SIG-M5 (cell line): ENCODE measurements at places on chromosomes 11 and 22.

- DNase-seq: no peak
Observed at GRCh38 chr22:47618180-47619010, 855.9 kb downstream of the TBC1D22A start.

DNA sequence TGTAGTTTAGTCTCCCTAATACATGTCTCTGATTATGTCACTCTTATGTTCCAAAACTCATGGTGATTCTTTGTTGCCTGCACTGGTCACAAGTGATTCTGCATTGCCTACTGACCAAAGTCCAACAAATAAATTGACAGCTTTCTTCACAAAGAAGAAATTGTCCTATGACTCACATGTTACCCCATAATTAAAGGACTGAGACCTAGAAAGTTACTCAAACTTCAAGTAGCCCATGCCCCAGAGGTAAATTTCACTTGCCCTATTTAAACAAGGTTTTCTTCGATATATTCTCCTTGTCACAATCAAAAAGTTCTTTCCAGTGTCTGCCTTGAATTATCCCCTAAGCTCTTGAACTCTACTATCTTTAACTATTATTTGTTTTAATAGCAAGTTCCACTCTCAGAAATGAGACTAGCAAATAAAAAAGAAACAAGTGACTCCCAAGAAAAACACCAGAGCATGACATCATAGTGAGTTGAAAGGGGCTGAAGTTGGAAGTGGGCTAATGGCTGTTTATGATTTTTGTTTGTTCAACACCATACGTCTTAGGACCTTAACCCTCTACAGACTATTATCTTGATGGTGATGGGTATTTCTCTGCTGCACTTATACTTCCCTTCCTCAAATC, 94.5 kb upstream of the BLID start:
- DNase-seq: no peak

GRCh38 chr11:119496469-119496868, 73.5 kb upstream of the THY1 start:
- no peak for DNase-seq

DNA sequence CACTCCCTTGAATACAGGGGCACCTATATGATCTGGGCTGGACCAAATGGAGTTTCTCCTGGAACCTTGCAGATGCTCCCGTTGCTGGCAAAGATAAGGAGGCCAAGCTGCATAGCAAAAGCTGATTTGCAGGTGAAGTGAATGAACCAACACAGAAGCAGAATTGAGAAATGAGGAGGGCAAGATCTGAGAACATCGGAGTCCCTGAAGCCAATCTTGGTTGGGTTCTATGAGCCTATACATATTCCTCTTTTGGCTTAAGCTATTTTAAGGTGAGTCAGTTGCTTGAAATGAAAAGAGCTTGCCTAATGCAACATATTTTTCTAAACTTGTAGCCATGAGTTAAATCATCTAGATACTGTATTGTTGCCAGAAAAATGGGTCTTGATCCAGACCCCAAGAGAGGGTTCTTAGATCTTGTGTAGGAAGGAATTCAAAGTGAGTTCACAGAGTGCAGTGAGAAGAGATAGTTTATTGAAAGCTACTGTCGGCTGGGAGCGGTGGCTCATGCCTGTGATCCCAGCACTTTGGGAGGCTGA, 23.5 kb downstream of the WEE1 start:
- DNase-seq: no peak

GRCh38 chr11:694563-695287, at the start of gene DEAF1:
Gene DEAF1, minus strand, starts transcription at chr11:695222. Its CDS starts 175 bp downstream, at chr11:695047.
- peak; percentile 58 for DNase-seq

DNA sequence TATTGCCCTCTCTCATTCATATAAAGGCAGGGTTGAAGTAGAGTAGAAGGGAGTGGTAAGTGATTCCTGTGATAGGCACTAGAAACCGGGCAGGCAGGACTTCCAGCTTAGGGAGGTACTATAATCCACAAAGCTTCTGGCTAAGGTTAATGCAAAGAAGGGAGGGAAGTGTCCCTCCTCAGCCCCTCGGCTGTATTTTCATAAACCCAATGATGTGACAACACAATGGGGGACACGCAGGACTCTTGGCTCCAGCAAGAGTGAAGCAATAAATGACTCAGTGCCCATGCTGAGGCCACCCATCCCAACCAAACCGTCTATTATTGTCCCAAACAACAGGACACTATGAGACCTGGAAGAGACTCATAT, 90.7 kb downstream of the ETS1 start:
- DNase-seq: no peak

DNA sequence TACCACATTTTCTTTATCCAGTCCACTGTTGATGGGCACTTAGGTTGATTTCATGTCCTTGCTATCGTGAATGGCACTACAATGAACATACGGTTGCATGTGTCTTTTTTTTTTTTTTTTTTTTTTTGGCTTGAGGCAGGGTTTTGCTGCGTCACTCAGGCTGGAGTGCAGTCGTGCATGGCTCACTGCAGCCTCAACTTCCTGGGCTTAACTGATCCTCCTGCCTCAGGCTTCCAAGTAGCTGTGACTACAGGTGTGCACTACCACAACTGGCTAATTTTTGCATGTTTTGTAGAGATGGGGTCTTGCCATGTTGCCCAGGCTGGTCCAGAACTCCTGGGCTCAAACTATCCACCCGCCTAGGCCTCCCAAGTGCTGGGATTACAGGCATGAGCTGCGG, 1.5 kb upstream of the CCDC90B start:
- no peak for DNase-seq

DNA sequence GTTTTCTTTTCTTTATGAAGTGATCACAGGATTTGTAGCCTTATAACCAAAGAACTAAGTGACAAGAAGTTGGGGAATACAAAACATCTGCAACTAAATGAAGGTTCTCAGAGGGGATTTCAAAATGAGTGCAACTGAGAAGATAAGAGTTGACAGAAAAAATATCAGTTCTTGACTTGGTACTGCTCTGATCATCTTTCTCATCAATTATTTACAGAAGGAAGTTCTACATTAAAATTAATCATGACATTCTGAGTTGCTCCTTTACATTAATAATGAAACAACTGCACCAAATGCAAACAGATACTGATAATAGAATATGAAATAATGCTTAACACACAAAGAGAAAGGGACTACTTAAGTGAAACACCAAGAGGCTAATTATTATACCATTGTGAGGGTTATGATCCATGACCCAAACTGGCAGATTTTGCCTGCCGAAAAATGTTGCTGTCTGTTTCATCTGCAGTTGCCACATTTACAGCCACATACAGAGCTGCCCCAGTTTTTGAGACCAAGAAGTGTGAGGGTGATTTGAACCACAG, 561.9 kb upstream of the ANO5 start:
- DNase-seq: no peak

DNA sequence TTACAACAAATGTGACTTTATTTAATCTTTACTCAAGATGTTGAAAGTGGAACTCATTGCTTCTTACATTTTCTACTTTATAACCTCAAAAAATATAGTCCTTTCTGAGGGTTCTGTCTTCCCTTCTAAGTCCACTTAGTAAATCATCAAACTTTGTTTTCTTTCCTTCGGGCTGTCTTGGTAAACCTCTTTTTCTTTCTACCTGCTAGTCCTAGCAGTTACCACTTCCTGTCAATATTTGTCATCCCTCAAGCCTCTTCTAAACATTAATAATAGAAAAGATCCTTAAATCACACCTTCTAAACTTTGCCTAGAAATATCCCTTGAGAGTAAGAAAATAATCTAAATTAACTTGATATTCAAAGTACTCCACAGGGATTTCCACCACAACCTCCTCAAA, 580.4 kb downstream of the CNTN5 start:
- DNase-seq: no peak

GRCh38 chr11:45025716-45026492, 75.2 kb upstream of the TP53I11 start:
- DNase-seq: no peak

GRCh38 chr11:104206936-104207335, 43.0 kb upstream of the PDGFD start:
- no peak for DNase-seq

- DNase-seq: no peak
Observed at GRCh38 chr11:85525686-85526085, 101.5 kb downstream of the DLG2 start.

GRCh38 chr11:111532365-111532709, 8.2 kb upstream of the LAYN start:
- no peak for DNase-seq

GRCh38 chr11:96162816-96163499, 180.0 kb downstream of the MAML2 start:
- DNase-seq: no peak

GRCh38 chr11:125267548-125267947, 103.0 kb downstream of the PKNOX2 start:
- no peak for DNase-seq

DNA sequence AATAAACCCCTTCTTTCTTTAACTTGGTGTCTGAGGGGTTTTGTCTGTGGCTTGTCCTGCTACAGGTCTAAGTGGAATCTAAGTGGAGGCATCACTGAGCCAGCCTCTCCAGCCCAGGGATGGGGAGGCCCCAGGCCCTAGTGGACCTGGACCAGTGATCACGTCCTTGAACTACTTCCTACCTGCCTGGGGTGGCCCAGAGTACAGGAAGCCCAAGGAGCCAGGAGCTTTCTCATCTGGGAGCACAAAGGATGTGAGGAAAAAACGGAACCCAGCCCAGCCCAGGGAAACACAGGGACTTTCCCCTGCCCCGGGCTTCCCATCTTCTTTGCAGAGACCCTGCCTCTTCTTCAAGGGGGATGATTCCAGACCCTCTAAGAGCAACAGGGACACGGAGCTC, 3.5 kb upstream of the CD5 start:
- no peak for DNase-seq

DNA sequence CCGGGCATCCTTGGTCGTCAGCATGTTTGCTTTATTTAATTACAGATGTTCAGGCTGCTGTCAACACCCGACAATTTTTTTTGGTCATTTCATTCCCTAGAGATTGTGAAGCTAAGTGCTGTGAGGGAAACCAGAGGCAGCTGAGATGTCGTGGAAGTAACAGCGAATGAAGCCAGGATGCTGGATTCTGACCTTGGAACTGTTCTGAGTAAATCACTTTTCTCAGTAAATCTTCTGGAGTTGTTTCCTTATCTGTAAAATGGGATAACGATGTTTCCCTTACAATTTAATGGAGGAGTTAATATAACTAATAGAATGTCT, 390 bp upstream of the CKAP5 start:
- DNase-seq: no peak

GRCh38 chr11:57500926-57501325, 14.6 kb downstream of the SLC43A1 start:
- no peak for DNase-seq

GRCh38 chr11:5671831-5672230, 13.0 kb downstream of the TRIM5 start:
- no peak for DNase-seq

- DNase-seq: no peak
Observed at GRCh38 chr11:111403051-111403726, 24.1 kb upstream of the POU2AF1 start.

DNA sequence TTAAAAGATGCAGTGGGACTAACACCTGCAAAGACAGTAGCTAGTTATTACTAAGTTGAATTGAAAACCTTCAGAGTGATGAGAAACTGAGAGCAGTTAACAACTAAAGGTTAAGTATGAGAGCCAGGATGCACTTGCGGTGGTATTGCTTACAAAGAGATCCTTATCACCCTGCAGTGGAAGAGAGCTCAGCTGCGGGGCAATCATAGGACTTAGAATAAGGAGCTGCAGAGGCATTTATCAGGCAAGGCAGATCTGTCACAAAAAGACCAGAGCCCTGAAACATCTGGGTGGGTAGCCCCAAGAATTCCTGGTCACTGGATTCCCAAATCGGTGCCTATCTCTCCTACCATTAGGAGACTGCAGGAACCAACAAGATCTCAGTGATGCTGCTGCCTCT, 34.3 kb upstream of the CFAP300 start:
- DNase-seq: no peak

- DNase-seq: no peak
Observed at GRCh38 chr11:1463056-1463455, 23.5 kb downstream of the MOB2 start.

GRCh38 chr22:19622061-19622441, 92.3 kb upstream of the SEPTIN5 start:
- DNase-seq: no peak

DNA sequence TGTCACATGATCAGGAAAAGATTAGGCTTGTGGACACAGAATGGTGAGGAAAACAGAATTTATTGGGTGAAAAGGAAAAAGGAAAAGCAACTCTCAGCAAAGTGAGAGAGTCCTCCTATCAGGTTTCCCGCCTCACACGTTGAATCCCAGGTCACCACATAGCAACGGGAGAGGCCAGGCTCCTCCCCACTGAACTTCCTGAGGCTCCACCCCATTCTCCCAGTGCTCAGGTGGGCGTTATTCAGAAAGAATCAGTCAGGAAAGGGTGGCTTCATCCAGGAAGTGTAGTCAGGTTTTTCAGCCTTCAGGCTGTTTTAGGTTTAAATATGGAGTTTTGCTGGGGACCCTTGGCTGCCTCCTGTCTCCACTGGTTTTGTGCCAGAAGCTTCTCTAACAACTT, 66.9 kb downstream of the SPON1 start:
- DNase-seq: no peak
